Small intestine (tissue), 16 donors: ENCODE measurements at places on chromosomes 7 and 10. TPM values are rescaled to one million over a fixed set of nuclear protein-coding genes. Genes with fewer than 3 reads are reported as not detected.

- DNase-seq, result no peak
Observed at GRCh38 chr10:11793762-11794479, 29.2 kb upstream of the PROSER2 start.

GRCh38 chr10:82609845-82610244, 734.9 kb downstream of the NRG3 start:
- DNase-seq, result no peak

- no peak for DNase-seq
Observed at GRCh38 chr7:2644220-2644561, 12.4 kb downstream of the TTYH3 start.

DNA sequence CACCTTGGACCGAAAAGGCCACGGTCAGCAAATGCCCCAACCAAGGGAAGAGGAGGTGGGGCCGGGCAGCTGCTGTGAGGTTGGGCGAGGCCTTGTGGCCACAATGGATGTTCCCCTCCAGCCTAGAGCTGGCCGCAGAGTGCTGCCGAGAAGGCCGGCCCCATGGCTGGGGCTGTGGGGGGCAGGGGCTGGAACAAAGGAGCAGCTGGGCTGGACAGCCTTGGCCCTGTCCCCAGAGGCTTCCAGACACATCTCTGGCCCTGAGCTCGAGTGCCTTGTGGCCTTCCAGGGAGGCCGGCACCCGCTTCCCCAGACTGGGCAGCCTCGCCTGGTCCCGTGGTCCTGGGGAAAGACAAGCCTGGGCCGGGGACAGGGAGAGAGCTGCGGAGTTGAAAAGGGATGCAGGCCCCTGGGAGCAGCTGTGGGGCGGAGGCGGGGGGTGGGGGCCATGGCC, 88.0 kb downstream of the PDGFA start:
- DNase-seq, result no peak

DNA sequence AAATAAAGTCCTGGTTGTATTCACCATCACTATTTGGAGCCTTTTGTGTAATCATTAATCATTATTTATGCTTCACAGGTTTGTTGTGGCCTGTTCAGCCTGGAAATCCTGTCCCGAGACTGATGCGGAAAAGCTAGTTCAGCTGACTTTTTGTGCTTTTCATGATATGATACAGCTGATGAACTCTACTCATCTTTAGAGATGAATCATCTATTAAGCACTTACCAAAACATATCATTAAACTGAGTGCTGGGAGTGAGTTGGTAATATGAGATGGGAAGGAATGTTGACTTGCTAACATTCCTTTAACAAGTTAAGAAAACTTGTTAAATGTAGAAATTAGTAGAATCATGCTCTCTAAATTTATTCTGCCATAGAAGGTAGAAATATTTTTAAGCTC, 53.0 kb downstream of the CROT start:
- no peak for DNase-seq

GRCh38 chr7:140267381-140268226, 90.8 kb upstream of the KDM7A start:
- DNase-seq, result no peak

NIPSNAP2 gene
- polyA plus RNA-seq, result 42.7 TPM
